NCI-H774 (cell line): ENCODE measurements at places on chromosomes 1 and 21.

DNA sequence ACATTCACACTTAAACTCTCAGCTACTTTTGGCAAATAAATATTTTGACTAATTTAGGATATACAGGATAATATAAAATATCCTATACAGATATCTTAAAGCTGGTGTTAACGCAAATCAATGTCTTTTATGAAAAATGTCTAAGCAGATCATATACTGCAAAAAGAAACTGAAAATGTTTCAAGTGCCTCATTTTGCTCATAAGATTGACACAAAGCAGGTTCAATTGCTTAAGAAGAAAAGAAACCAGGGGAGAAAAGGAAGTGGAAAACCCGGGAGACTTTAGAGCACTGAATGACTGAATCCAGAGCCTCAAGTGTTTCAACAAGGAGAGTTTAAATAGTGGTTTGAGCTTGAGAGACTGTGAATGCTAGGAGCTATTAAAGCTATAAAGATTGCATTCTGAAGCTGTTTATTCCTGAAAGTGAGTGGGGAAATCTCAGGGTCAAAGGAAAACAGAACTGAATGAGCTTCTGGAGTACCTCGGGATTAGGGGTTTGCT is 1943.0 kb downstream of the MRPL39 start:
- no peak for DNase-seq

- no peak for DNase-seq
Observed at GRCh38 chr1:96487971-96488370, 233.6 kb upstream of the PTBP2 start.

DNA sequence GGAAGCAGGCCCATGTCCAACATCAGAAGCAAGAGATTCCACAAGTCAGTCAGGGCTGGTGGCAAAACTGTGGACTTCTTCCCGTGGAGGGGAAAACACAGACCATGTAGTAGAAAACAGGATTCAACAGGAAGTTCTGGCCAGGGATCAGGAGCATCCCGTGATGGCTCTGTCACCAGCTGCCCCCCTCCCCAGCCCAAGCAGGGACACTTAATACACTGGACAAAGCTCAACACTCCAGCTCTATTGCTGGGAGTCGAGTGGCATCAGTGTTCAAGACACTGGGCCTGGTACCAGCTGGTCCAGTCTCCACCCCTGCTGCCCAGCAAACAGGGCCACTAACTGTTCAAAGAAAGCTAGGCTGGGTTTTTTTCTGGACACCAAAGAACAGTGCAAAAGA is 3.7 kb downstream of the SLC45A3 start:
- DNase-seq, result no peak

DNA sequence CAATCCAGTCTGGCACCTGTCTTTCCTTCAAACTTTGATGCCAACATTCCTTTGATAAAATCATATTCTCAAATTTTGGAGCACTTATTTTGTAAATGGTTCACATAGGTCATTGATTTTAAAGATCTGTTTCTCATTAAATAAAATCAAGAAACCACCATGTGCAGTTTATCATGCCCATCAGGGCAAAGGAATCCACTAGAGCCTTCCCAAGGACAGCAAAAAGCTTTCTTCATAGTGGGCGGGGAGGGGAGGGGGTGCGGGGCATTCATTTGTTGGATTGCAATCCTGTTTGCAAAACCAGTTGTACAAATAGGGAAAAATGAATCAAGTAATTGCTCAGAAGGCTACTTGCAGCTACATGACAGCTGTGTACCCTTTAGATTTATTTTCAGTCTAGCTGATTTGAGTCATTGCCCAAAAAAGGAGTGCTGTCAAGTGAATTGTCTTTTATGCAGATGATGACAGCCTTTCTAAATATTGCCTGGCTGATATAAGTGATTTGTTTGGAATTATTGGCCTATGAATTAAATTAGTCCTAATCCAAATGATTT is 23.0 kb downstream of the LRRC8B start:
- DNase-seq, result peak; percentile 61

- no peak for DNase-seq
Observed at GRCh38 chr21:36729310-36729970, 30.5 kb downstream of the SIM2 start.

DNA sequence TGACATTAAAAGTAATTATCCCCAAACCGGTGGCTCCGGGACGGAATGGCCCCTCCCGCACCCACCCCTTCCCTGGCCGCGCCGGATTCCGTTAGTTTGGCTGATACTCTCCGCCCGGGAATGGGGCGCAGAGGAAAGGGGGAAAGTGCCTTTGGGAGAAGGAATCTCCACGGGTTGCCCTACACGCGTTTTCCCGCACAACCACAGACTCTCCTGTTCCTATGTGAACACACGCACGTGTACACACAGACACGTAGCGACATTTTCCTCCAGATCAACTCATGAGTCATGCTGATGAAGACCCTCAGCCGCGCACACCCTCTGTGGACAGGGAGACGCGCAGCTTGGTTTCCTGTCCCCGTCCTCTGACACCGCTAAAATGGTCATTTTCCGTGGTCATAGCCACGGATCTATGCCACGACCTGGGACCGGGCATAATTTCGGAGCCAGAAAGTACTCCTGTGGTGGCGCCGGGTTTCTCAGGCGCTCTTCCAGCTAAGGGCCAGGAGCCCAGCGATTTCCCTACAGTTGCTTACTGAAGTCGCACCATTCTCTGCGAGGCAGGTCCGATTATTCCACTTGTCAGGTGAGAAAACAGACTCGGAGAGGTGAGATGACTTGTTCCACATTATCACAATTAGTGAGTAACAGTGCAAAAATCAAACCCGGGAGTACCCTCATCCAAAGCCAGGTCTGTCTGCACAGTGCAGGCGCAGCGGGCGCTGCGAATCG is 4.0 kb upstream of the DMRTA2 start:
- no peak for DNase-seq

DNA sequence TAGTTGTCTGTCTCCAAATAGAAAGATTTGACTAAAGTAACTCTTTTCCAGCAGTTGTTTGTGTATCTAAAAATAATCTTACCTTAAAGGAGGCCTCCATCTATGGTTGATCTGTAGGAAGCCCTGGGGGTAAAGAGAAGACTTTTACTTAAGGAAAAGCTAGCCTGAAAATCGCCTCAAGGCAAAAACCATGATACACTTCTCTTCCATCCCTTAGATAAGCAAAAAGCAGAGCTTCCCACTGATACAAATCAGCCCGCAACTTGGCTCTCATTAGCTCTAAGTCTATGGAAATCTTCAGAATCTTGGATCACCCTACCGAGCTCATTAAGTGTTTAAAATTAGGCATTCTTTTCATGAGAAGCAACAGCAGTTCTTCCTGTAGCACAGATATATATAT is 576.9 kb upstream of the PTBP2 start:
- DNase-seq, result no peak

- no peak for DNase-seq
Observed at GRCh38 chr21:44291078-44291935, 5.6 kb downstream of the AIRE start.

GRCh38 chr1:84379917-84380180 is 18.4 kb upstream of the DNASE2B start:
- DNase-seq, result no peak

DNA sequence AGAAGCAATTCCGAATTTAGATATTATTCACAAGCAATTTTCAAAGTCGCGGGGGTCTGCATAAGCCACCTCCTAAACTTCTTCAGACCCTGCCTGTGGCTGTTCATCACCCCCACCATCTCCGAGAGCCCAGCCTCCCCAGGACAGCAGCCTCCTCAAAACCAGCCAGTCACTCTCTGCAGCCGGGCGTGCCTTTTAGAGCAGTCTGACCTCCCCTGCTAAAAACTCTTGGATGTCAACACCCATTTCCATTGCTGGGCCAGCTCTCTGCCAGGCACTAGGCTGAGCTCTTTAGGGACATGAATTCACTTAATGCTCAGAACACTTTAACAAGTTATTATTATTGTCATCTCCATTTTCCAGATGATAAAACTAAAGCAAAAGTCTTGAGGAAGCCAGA is 11.7 kb downstream of the ADPRS start:
- no peak for DNase-seq

- no peak for DNase-seq
Observed at GRCh38 chr1:233679030-233679429, 65.1 kb downstream of the KCNK1 start.

GRCh38 chr1:193472838-193473398 is 286.5 kb upstream of the B3GALT2 start:
- no peak for DNase-seq

DNA sequence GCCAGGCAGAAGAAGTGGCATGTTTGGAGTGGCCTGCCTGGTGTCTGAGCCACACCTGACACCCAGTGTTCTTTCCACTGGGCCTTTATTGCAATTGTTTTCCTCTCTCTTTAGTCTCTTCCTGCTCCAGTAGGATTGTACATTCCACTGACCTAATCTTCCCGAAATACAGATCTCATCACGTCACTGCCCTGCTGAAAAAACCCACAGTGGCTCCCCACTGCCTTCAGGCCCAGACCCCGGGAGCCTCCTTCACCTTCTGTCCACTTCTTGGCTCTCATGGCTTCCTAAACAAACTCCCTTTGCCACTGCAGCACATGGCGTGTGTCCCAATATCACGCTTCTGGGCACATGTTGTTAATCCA is 25.3 kb upstream of the ATP5PO start:
- no peak for DNase-seq

GRCh38 chr1:89201106-89201794 is 2.5 kb upstream of the GBP4 start:
- DNase-seq, result no peak

GRCh38 chr1:50109647-50110075 is 941 bp downstream of the ELAVL4 start:
- peak; percentile 64 for DNase-seq

DNA sequence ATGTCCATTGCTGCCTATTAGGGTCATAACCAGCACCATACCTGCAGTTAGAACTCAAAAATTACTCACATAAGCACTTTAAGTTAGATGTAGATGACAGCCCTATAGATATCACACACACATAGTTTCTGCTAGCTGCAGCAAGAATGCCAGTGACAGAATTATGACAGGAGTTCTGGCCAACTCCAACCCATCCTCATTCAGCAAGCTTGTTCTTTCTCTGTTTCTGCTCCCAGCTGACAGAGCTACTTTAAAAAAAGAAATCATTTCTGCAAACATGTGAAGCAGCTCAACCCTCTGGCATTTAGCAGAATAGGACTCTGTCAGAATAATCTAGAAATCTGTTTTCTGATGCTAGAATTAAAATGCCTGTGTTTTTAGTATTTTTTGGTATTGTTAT is 23.8 kb upstream of the OTUD7B start:
- no peak for DNase-seq

- no peak for DNase-seq
Observed at GRCh38 chr1:41868241-41868998, 50.3 kb downstream of the HIVEP3 start.

DNA sequence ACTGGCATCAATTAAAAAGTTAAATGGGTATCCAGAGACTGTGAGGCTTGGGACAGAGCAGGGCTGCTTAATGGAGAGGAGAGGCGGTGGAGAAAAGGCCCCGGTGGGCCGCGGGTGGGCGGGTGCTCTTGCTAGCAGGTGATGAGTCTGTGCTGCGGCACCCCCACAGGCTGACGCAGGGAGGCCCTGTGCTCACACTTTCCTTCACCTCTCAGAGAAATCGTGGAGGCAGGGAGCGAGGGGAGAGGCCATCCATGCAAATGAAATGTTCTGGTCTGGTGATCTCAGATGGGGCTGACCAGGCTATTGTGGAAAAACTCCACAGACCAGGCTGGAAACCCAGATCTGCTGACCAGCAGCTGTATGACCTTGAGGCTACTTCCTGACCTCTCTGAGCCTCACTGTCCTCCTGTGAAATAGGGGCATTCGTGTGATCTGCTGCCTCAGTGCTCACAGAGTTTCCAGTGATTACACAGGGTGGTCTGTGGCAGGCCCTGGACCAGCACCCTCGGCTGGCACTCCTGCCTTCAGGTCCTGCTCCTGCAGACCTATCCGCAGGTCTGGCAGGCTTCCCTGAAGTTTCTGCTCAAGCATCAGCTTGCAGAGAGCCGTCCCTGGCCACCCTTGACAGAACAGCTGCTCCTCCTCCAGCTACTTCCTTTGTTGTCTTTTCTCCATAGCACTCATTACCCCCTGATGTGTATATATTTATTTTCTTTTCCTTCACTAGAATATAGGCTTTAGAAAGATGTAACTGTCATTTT is 89.2 kb downstream of the BEND5 start:
- no peak for DNase-seq

DNA sequence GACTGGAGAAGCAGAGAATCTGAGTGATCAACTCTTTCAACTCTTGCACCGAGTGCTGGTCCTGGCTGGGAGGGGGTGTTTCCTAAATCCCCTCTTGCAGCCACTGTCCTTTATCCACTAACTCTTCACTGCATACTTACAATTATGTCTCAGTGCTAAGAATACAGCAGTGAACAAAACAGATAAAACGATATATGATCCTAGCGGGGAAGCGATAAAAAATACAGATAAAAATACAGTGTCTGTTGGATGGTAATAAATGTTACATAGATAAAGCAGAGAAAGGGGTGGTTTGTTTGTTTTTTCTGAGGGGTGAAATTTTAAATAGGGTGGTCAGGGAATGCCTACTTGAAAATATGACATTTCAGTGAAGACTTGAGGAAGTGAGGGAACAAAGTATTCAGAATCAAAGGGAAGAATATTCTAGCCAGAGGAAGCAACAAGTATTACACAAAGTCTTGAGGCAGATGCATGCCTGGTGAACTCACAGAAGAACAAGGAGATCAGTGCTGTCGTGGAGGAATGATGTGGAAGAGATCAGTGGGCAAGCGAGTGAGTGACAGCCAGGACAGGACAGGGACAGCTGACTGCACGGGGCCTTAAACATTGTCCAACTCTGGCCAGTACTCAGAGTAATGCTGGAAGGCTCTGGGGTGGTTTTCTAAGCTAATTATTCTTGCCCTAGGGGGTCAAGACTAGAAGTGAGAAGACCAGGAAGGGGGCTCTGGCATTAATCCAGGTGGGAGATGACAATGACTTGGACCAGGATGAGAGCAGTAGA is 110.0 kb downstream of the APP start:
- no peak for DNase-seq

GRCh38 chr1:202205523-202206190 is 12.1 kb downstream of the LGR6 start:
- DNase-seq, result no peak

DNA sequence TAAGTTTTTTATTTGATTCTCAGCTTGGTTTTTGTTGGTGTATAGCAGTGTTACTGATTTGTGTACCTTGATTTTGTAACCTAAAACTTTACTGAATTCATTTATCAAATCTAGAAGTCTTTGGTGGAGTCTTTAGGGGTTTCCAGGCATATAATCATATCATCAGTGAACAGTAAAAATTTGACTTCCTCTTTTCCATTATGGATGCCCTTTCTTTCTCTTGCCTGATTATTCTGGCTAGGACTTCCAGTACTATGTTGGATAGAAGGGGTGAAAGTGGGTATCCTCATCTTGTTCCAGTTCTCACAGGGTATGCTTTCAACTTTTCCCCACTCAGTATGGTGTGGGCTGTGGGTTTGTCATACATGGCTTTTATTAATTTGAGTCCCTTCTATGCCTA is 23.6 kb upstream of the MAB21L3 start:
- no peak for DNase-seq

DNA sequence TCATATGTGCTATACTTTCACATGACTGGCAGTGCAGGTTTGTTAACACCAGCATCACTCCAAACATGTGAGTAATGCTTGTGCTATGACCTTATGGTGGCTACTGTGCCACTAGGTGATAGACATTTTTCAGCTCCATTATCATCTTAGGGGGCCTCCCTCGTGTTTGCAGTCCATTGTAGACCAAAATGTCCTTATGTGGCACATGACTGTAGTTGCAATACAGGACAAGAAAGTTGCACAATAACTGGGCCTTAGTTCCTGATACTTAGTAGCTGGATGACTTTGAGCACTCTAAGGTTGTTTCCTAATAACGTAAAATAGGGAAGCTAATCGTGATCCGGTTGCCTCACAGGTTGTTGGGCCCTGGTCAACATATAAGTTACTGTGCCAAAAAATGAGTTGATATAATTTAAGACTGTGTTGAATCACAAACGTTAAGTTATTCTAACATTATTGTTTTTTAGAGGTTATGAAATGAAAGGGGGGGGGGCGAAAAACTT is 511 bp upstream of the SNX27 start:
- DNase-seq, result no peak
